ENCODE measurements at places on chromosomes 2 and 18.

- no peak for DNase-seq
Observed at GRCh38 chr2:240391111-240392051, 44.1 kb upstream of the GPC1 start.

GRCh38 chr2:232432598-232433184, 23.3 kb upstream of the ALPI start:
- no peak for DNase-seq

GRCh38 chr2:72689579-72690195, 136.1 kb downstream of the EXOC6B start:
- DNase-seq: no peak

- no peak for DNase-seq
Observed at GRCh38 chr2:222993920-222994650, 57.9 kb upstream of the KCNE4 start.

DNA sequence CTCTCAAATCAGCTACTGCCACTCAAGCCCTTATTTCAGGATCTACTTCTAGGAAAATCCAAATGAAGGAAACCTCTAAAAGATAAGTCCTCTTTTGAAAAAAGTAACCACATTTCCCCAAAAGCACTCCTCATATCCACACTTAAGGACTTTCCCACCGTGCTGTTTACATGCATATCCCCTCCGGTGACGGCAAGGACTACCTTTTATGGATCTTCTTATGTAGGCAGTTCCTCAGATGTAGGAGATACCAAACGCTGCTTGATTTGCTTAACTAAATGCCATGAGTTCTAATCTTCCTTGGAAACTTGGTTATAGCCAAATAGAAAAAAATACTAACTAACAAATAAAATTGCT, 6.9 kb upstream of the TMEM87B start:
- no peak for DNase-seq

- DNase-seq: no peak
Observed at GRCh38 chr2:177649568-177650518, 257.3 kb downstream of the AGPS start.

DNA sequence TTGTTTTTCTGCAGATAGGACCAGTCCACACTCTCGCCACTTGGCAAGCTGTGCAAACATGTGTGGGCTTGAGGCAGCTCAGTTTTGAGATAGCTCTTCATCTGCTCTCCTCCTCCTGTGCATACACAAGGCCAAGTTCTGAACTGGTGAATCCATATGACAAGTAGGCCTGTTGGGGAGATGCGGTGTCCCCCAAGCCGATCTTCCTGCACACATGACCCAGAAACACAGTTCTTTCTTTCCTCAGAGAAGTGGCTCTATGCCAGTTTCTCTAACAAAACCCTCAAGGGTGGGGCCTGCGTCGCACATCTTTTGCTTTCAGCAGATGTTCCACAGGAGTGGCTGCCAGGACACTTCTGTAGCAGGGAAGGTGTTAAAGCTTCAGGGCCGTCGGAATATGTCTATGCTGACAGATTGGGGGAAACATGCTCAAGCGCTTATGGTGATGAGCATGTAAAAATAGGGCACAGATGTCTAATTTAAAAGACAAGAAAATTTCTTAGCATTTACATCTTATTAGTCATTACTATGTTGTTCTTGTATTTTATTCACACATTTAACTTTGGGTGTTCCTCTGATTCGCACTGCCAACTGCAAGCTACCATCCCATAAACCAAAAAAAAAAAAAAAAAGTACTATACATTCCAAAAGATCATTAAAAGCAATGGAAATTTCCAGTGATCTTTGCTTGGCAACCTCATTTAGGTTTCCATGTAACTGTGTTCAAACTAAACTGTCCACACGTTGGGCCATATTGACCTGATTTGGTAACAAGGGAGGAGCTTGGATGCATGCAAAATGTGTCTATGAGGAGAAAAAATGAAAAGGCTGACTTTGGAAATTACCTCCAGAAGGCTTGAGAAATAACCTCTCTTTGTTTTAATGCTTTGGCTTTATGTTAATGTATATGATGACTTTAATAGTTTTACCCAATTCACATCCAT, 1055.5 kb upstream of the KLHL29 start:
- no peak for DNase-seq

DNA sequence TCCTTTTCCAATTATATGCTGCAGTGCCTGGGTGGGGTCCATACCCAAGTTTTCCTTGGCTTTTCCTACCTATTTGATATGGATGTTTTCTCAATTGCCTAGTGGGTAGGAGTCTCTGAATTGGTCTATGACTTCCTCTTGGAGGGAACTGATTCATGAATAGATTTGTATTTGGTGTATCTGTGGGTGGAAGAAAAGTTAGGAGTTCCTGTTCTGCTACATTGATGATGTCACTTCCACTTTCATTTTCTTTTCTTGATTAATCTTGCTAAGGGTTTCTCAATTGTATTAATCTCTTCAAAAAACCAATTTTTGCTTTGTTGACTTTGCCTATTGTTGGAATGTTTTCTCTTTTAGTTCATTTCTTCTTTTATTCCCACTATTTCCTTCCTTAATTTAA, 37.4 kb upstream of the SLC9A2 start:
- no peak for DNase-seq

- no peak for DNase-seq
Observed at GRCh38 chr2:188291617-188292347, at the start of gene GULP1. Gene GULP1 (plus strand): TSS chr2:188291874. CDS start chr2:188477703, 185,829 bp downstream.

DNA sequence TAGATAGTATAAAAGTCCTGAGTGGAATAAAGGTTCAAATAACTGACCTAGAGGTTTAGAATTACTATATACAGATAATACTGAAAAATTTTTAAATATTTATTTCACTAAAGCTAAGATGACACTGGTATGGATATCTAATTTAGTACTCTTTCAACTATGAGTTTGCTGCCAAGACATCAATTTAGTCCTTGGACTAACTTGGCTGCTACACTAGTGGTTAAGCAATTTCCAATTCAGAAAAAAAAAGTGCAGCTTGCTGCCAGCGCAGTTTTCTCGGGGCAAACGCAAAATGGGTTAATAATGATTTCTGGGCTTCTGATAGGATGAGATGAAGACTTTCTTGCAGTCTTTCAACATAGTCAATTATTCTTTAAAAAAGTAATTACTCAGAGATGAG, 10.8 kb downstream of the BUB1 start:
- DNase-seq: no peak

DNA sequence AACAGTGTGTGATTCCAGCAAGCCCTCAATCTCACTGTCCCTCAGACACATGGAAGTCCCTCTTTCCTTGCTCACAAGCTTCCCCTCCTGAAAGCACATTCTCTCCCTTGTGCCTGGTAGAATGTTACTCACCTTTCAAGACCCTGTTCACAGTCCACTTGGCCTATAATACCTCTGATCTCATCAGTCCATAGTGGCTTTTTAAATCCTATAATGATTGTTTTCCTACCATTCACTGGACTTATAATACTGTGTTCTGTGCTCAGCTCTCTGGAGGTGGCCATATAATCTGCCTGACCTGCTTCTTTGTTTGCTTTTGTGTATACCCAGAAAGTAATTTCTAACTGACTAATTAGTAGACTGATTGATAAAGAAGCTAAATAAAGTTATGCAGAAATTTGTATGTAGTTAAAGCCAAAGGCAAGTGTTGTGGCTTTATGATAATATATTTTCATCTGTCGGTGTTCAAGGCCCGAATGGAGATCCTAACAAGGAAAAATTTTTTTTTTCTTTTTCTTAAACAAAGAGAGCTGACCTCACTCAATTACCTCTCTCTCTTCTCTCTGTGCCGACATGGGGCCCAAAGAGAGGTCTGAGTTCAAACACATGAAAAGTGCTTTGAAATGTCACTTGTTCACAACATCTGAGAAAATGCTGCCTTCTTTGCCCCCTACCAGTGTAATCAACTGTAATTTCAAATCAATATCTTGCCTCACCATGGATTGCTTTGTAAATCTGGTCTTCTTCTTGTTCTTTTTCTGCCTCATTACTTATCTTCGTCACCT, 1033.0 kb upstream of the PIK3C3 start:
- no peak for DNase-seq

GRCh38 chr2:186017278-186017677, 278.7 kb downstream of the FSIP2 start:
- DNase-seq: no peak

- DNase-seq: no peak
Observed at GRCh38 chr2:217623281-217623912, 379.4 kb downstream of the TNS1 start.

DNA sequence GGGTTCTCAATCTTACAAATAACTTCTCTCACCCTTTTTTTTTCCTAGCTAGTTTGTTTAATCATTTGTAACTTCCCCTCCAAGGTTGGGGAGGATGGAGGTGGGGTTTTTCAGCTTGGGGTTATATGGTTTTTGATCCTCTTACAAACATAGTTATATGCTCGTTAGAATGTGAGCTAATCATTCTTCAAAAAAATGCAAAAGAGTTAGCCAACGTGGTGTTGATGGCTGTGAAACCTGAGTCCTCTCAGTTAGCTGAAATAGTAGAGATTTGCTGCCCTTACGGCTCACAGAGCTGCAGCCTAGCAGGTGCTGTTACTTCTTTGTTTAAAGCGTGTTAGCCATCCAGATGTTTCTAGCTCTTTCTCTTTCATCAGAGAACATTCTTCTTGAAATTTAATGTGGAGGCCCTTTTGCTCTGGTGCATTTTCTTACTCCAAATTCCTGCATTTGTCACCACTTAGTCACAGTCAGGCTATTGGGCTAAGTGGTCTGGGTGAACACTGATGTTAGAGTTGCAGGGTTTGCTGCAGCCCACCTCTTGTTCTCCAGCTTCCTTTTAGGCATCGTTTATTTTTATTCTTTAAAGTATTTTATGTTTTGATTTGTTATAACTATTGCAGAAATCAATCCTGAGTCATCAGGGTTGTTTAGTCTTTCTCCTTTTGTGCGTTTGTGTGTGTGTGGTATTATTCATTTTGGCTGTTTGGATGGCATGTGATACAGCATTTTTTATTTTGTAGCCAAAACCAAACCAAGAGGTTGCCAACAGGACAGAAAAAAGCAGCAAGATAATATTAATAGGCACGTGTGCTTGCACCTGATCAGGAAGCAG, 41.1 kb downstream of the LIMS1 start:
- no peak for DNase-seq

GRCh38 chr2:205473791-205474190, 208.5 kb upstream of the NRP2 start:
- no peak for DNase-seq

DNA sequence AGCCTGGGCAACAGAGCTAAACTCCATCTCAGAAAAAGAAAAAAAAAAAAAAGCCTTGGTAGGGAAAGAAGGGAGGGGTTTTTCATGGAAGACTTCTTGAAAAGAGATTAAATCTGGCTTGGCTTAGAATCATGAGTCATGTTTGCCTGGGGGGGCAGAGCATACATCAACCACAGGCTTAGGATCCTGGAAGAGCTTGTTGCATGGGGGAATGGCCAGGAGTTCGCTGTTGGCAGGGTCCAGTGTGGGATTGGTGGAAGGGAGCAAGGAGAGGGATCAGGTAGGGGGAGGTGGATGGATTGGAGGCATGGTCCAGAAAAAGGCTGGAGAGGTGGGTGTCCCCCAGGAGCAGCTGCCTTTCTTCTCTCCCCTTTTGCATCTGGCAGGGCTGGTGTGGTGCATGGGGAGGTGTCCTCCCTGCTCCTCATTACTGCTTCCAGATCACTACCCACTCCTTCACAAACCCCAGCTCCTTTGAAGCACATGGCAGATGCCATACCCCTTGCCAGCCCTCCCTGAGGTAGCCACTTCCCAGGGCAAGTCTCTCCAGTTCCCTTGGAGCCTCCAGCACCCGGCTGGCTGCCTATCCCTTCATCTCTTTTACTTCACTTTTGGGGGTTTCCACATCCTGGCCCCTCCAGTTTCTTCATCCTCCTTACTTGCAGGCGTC, 2.5 kb downstream of the ARMC9 start:
- no peak for DNase-seq

DNA sequence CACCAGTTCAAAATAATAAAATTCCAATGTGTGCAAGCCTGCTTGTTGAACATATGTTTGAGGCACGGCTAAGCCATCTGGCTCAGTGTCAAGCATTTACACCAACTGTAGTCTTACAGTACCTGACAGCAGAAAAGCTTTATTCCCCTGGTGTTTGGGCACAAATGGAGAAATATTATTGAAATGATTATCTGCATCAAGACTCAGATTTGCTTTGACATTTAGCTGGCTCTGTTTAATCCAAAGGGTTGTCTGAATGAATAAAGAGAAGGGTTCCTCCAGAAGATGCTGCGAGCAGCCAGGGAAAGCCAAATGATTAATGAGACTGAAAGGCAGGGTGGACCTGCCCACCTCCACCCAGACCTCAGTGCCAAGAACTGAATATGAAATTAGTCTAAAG, 393.2 kb upstream of the GALNT5 start:
- DNase-seq: no peak

DNA sequence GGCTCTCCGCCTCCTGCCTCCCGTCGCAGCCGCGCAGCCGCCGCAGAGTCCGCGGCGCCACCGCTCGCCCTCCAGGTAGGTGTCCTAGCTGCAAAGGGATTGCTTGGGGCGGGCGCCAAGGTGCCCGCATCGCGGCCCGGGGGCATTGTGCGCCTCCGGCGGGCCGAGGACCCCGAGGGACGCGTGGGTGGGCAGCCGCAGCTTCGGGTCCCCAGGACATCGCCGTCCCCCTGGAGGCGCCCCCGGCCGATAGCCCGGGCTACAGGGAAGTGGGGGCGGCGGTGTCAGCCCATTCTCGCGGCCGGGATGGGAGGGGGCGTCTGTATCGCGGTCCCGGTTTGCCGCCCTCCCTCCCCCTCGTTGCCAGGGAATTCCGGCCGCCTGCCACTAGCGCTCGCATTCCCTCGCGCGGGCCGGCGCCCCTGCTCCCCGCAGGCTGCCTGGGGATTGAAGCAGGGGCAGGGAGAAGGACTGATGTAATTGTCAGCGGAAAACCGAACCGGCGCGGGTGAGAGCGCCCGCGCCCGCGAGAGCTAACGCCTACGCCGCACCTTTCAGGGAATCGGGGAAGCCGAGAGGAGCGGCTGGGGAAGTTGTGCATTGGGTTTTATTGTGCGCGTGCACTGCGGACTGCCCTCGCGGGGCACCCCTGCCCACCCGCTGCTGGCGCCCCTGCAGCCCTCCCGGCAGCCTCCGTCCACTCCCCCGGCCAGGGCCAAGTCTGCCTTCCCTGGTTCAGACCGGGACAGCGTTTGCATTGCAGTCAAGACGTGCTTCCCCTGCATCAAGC, 483 bp downstream of the OSBPL6 start:
- DNase-seq: no peak

GRCh38 chr2:216082117-216082711, 495 bp downstream of the TMEM169 start:
- DNase-seq: no peak

GRCh38 chr18:63444580-63444979, 22.3 kb upstream of the VPS4B start:
- DNase-seq: no peak

DNA sequence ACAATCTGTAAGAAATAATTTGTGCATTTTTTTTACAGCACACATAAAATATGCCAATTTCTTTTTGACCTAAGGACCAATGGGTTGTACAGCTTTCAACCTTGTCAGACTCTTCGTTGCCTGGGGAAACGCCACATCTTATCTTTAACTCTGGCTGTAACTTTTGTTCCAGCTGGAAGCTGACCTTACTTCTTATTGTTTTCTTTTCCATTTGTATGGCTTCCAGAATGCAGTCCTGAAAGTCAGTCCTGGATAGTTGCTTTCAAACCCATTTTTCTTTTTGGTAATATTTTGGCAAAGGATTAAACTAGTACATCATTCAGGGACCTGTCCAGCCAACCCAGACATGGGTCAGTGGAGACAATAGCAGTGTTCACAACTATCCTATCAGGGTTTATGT, 686.5 kb upstream of the CDH2 start:
- no peak for DNase-seq

GRCh38 chr2:120476141-120476540, 130.2 kb downstream of the INHBB start:
- no peak for DNase-seq

Measured in stimulated activated CD4-positive, alpha-beta T cell treated with anti-CD3 and anti-CD28 coated beads, Interleukin-1b, Interleukin-23, amount 100 ng/mL, for 1 hour (primary cell).